Amniotic stem cell (primary cell): ENCODE measurements at places on chromosomes 3 and 15.
A peak's percentile ranks its signal among the peaks of the same experiment; 100 is the strongest.

- DNase-seq = no peak
These were observed 34.6 kb downstream of the MCTP2 start for GRCh38 chr15:94265982-94266381.

DNA sequence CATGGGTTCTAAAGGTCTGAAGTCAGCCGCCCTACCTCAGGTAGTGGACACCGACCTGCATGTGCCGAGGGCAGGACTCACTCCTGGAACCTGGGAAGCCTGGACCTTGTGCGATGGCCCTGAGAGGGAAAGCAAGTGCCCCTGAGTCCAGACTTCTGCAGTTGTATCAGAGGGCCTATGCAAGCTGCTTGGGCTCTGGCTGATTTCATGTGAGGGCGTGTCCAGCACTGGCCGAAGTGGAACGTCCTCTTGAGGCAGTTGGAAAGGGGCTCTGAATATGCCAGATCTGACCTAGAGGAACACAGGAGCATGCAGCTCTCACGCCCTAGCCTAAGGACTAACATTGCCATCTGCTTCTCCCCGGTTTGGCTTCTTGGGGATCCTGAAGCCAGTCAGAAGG lies 2.5 kb upstream of the CAMP start:
- no peak for DNase-seq

- no peak for DNase-seq
These were observed 17.4 kb upstream of the TRMT10C start for GRCh38 chr3:101544161-101544850.

- peak; percentile 91 for DNase-seq
These were observed 103.5 kb downstream of the CD47 start for GRCh38 chr3:107987036-107987939.

- DNase-seq = no peak
These were observed 114.1 kb upstream of the FRMD4B start for GRCh38 chr3:69499899-69500421.

DNA sequence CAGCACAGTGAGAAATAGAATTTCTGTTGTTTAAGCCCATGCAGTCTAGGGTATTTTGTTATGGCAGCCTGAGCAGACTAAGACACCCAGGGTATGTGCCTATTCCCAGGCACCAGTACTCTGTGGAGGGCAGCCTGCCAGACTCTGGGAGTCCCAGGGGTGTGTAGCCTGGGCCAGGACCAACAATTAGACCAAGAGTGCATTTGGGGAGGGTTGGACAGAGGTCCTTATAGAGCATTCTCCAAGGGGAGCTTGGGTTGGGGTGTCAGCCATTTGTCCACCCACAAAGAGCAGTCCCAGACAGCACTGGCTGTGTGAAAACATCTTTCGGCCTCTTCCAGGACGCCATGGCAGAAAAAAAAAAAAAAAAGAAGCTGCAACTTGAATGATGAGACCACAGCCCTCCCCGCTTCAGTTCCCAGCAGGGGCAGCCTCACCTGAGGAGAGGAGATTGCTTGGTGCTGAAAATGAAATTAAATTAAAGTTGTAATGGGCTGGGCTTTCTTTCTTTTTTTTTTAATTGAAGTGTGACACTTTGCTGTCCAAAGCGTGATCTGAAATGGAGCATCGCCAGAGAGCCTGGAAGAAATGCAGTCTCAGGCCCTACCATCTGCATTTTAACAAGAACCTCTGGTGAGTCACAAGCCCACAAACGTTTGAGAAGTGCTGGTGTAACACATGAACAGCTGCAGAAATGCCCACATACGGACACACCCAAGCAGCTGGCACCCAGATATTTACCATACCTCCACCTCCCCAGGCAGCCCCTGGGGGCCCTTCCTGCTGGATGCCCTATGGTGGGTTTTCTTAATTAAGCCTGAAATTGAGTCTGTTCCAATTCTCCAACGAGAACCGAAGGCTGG lies 21.3 kb upstream of the CAV3 start:
- no peak for DNase-seq

- DNase-seq = no peak
These were observed 180.4 kb downstream of the SMAD6 start for GRCh38 chr15:66882251-66883020.

- DNase-seq = no peak
These were observed 65.5 kb upstream of the DCBLD2 start for GRCh38 chr3:98966862-98967546.

GRCh38 chr3:87088430-87088992 lies 97.6 kb upstream of the VGLL3 start:
- no peak for DNase-seq

DNA sequence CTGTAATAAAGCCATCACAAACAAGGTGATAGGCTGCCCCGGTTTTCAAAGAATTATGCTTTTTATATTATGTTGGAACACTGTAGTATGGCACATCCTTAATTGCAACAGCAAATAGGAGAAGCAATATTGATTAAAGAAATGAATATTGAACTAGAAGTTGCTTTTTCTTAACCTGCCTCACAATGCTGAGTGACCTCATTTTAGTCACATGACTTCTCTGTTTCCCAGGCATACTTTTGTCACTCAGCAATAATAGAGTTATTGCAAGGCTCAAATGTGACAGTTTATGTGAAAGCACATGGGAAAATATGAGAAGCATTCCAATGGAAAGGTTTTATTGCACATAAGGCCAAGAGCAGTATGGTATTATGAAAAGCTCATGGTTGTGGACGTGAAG lies 400.7 kb downstream of the FGF12 start:
- no peak for DNase-seq

DNA sequence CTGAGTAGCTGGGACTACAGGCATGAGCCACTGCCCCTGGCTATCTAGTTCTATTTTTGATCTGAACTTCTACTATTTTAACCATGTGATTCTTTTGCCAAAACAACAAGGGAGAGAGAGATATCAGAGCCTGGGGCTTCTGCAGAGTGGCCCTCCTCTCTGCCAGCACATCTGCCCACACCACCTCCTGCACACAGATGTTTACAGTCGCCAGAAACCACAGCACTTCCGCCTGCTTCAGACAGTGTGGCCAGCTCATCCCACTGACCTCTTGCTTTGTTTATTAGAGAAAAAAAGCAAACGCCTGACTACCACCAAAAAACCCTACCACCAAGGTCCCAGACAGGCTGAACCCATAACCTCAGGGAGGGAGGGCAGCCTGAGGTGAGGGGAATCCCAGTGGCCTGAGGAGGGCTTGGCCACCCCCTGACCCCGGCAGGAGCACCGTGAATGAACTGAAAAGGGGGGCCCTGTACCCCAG lies 85.9 kb upstream of the ABHD2 start:
- DNase-seq = no peak
